ENCODE measurements at places on chromosomes 7 and 10.

GRCh38 chr10:112915590-112916572 lies 34.2 kb upstream of the TCF7L2 start:
- DNase-seq, result no peak

GRCh38 chr10:80168162-80168511 lies 35.6 kb downstream of the PLAC9 start:
- no peak for DNase-seq

DNA sequence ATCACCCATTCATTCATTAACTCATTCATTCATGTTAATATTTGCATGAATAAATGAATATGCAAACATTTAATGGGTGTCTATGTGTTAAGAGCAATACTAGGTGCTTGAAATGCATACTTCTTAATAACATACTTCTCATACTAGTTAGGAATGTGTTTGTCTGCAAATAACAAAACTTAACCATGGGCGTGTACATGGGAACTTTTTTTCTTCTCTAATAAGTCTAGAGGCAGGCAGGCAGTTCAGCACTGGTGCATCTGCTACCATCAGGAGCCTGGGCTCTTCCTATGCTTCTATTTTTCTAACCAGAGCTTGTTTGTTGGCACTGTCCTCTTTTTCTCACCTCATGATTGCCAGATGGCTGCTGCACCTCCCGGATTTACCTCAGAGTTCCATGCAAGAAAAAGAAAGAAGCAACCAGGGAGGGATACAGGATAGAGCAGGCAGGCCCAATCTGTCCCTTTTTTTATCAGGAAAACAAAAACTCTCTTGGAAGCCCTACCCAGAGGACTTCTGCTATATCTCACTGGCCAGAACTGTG lies 22.7 kb downstream of the CDHR3 start:
- DNase-seq, result no peak

GRCh38 chr10:65292551-65292950 lies 1633.3 kb upstream of the LRRTM3 start:
- no peak for DNase-seq

GRCh38 chr7:127571741-127572505 lies 13.5 kb downstream of the GCC1 start:
- DNase-seq, result no peak

DNA sequence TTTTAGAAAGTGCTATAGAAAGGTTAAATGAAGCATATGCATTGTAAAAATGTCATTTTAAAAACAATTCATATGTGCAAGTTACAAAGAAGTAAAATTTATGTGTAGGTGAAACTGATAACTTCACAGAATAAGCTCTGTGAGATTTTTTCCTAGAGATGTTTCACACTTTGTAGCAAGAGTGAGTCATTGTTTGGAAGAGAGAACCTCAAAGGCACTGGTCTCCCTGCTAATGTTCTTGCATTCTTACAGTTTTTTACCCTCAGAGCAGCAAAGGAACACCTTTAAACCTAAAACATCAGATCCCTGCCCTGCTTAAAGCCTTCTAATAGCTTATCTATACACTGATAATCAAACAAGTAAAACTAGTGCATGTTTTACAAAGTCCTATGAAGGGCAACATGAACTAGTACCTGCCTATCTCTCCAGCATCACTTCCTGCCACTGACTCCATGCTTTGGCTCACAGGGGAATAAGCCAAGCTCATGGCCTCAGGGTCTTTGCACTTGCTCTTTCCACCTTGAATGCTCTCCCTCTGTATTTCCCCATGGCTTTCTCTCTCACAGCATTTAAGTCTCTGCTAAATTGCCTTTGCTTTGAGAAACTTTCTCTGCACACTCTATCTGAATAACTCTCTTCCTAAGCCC lies 997.0 kb downstream of the GATA3 start:
- DNase-seq, result no peak
